ENCODE measurements at places on chromosomes 7 and 10.

GRCh38 chr7:88760136-88760515 lies 626 bp downstream of the ZNF804B start:
- DNase-seq, result no peak

DNA sequence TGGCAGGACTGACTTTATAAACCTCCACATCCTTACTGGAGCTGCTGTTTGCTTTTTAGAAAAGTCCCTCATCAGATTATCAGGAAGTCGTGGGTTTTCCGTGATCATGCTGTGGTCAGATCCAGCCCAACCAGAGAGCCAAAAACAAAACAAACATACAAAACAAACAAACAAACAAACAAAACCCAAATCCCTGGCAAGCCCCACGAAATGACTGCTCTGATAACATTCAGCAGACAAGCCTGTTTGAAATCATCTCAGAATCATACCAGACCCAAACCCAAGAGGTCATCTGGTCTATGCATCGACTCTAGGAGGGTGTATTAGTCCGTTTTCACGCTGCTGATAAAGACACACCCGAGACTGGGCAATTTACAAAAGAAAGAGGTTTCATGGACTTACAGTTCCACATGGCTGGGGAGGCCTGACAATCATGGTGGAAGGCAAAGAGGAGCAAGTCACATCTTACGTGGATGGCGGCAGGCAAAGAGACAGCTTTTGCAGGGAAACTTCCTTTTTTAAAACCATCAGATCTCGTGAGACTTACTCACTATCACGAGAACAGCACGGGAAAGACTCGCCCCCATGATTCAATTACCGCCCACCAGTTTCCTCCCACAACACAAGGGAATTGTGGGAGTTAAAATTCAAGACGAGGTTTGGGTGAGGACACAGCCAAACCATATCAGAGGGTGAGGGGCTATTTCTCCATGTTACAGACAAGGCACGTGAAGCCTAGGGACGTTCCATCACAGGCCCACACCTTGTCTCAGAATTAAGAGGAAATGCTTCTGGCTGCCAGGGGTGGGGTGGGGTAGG lies 85.7 kb downstream of the PARP12 start:
- no peak for DNase-seq

- no peak for DNase-seq
These were observed 13.7 kb downstream of the SRGN start for GRCh38 chr10:69101451-69102095.

- no peak for DNase-seq
These were observed 118.5 kb downstream of the NKX6-2 start for GRCh38 chr10:132667342-132668047.

DNA sequence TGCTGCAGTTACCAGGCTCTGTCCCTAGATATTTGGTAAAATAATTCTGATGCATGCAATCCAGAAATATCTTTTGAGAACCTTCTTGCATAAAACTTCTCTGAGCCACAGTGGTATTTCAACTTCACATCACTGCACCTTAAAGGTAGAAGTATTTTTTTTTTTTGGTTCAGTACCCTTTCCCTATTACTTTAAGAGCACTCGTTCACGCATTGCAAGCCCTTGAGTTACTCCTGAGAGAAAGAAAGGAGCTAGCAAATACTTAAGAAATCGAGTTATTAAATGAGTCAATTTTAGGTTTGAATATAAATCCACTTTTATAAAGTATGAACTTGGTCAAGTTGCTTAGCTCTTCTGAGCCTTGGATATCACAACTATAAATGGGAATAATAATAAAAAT lies 607.1 kb upstream of the LRRTM3 start:
- DNase-seq, result no peak

GRCh38 chr10:59606551-59606961 lies 103.1 kb downstream of the SLC16A9 start:
- peak; percentile 35 for DNase-seq

DNA sequence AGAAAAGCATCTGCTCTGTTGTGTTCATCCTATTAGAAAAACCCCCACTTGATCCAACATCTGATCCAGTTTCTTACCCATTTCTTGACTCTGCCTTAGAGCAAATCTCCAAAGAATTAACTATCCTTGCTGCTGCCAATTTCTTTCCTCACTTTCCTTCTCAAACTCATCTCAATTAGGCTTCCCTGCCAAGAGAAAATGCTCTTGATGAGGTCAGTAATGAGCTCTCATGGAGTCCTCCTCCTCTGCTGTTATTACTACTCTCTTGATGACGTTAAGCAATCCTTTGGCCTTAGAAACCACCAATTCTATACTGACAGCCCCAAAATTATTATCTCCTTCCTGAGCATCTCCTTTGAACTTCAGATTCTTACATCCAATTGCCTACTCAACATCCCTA lies 162.0 kb upstream of the FAM13C start:
- DNase-seq, result no peak

DNA sequence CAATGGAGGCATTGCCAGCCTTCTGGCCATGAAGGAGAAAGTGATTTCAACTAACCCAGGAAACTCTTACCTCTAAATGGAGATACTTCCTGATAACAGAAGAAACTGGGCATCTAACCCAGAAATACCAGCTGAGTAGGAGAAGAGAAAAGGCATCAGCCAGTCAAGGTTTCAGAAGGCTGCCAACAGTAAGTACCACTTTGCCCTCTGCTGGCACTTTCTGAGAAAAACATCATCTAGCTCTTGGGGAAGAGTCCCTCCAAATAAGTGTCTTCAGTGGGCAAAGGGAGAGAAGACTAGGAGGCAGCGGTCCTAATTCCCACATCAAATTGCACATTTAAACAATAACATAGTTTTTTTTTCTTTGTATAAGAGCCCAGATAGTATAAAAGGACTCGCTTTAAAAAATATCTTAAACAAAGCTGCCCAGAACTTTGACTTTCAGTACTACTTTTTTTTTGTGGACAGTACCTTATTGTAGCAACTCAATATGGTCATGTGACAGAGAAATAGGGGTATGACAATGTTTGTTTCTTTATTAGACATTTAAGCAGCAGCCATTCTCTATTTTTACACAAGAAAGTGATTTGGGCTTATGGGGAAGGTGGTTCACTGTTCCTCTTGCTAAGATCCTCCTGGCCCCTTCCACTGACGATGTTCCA lies 157.3 kb downstream of the CTTNBP2 start:
- DNase-seq, result peak; percentile 80

- DNase-seq, result no peak
These were observed 1.2 kb downstream of the TPK1 start for GRCh38 chr7:144834641-144835144.

GRCh38 chr10:126119599-126119998 lies 223.2 kb downstream of the FANK1 start:
- DNase-seq, result no peak

- DNase-seq, result no peak
These were observed 208.9 kb downstream of the DNAJB6 start for GRCh38 chr7:157545681-157546060.

DNA sequence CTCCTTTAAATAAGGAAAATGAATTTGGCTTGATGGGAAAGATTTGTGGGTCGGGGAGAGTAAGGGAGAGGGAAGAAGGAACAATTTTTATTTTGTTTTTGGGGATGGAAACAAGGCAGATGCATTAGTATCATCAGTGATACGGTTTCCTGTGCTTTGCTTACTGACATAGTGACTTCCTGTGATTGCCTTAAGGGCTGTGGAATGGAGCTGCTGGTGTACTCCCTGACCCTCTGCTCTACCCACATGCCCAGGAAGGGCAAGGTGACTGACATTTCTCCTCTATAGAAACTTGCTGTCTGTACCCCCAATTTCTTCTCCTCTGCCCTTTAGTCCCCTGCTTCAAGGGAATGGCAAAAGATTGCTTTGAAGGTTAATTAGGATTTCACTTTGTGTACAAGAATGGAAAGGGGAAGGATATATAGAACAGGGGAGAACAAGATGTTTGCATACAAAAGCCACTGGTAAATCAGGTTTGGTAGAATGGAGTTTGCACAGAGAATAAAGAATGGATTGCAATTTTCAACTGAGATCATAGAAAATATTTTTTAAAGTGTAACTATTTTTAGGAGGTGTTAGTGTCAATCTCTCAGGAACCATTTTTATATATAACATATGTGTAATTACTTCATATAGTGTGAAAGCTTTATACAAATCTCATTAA lies 129.0 kb upstream of the AGR3 start:
- DNase-seq, result no peak

DNA sequence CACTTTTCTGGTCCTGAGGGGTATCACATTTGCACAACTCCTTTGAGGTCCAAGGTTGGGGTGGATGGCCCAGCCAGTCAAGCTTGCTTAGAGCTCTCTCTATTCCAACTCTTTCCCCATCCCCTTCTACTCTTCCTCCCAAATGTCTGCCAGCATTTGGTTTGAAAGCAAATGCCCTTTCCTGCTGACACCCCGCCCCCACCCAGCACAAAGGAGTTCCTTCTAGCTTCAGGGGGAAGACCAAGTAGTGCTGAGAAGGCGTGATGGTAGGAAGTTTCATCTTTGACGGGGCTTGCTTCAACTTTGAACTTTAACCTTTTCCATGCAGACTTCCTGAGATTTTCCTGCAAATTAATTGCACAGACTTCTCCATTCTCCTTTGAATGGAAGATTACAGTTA lies 137.5 kb upstream of the TCF7L2 start:
- peak; percentile 5 for DNase-seq

DNA sequence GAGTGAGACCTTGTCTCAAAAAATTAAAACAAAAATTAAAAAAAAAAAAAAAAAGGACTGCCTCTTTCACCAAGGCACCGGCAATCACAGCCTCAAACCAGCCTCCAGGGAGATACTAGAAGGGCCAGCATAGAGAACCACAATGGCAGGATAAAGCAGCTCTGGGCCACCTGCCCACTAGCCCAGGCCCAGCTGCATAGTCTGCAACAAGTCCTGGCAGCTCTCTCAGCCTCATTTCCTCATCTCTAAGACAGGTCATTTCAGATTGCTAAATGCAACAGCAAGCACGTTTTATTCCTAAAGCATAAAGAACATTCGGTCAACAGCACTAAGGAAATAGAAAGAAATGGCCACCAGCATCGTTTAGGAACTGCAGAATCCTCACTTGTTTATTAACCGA lies 28.8 kb downstream of the XPNPEP1 start:
- no peak for DNase-seq

DNA sequence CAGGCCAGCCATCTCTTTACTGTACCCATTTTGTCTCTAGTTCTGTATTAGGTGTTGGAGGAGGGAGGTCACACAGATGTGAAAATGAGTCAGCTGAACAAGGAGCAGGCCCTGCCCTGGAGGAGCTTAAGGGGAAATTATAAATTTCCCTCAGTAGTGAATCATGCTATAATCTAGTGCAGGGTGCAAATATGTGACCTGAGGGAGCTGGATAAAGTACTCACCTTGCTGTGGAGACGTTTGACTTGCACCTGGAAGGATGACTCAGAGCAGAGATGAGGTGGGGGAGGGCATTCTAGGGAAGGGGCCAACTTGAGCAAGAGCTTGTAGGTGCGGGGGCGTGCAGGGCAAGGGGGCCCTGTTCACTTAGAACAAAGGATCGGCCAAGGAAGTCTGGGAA lies 610.6 kb downstream of the SDK1 start:
- DNase-seq, result no peak

DNA sequence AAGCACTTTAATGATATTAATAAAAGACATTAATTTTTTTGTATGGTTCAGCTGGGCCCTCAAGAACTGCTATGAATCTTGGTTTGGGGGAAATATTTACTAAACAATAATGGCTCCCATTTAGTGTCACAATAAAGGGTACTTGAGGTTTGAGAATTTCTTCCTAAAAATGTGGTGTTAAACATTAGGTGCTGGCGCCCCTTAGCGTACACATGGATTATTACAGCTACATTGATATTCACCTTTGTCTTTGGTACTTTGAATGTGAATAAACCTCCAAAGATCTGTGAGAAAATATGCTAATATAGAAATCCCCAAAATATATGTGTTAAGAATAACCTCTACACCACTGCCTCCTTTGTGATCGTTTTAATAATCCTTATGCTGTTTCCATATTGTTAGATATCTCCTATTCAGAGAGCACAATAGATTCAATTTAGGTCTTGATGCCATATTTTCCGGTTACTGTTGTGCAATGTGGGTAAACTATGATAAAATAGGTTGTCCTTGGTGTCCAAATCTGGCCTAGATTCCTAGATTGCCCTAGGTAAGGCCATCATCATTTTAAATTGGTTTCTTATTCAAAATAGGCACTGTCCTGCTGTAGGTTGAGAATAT lies 161.8 kb upstream of the CACNA2D1 start:
- DNase-seq, result peak; percentile 28

GRCh38 chr7:120941856-120942255 lies 8.7 kb upstream of the ING3 start:
- no peak for DNase-seq

DNA sequence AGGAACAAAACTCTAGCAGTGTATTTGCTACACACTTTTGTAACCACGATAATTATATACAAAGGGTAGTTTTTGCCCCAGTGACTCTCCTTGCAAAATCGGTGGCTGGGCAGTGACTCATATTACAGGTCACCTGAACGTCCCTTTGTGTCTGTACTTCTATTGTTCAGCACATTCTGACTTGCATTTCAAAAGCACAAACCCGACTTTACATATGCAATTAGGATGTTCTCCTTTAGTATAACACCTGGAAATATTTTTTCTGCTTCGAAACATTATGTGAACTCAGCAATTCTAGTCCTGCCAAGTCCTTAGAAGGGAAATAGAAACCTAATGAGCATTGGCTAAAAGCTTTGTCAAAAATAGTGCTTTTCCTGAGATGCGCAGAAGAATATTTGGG lies 6.0 kb downstream of the PRR15 start:
- no peak for DNase-seq

GRCh38 chr7:34523226-34523918 lies 134.6 kb upstream of the NPSR1 start:
- DNase-seq, result no peak

DNA sequence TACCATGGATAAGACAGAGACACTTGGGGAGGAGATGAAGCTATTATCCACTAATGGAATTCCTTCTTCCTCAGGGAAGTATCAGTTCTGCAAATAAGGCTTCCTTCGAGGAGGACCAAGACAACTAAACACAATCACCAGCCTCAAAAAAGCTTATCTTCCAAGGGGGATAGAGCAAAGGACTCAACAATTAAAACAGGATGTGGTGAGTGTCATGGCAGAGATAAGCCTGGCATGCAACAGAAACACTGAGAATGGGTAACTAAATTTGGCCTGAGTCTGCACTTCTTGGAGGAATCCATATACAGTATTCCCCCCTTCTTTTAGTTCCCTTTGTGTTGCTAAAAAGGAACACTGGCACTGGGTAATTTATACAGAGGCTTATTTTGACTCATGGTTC lies 1285.2 kb downstream of the GATA3 start:
- DNase-seq, result no peak

- DNase-seq, result no peak
These were observed 6.7 kb upstream of the COA1 start for GRCh38 chr7:43735802-43736603.

All from COLO829 (cell line).